NCI-H1417 (cell line): ENCODE measurements at places on chromosomes 16 and 17.

DNA sequence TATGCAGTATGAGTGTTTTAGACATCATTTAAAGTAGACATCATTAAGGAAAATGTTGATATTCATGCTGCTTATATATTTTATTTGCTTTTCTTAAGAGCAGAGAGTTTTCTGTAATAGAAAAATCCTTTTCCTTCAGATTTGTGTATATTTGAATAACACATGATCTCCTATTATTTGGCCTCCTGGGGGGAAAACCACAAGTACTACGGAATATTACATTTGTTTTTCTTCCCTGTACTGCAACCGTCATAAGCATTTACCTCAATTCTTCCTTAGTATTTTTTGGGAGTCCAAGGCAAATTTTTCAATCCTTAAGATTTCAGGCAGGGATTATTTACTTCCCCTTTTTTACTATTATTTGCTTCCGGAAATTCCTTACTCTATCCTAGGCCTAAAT is 6.0 kb downstream of the RSPRY1 start:
- DNase-seq, result no peak

- DNase-seq, result peak; percentile 35
Measured at GRCh38 chr17:34616148-34616547, 36.8 kb downstream of the TMEM132E start.

DNA sequence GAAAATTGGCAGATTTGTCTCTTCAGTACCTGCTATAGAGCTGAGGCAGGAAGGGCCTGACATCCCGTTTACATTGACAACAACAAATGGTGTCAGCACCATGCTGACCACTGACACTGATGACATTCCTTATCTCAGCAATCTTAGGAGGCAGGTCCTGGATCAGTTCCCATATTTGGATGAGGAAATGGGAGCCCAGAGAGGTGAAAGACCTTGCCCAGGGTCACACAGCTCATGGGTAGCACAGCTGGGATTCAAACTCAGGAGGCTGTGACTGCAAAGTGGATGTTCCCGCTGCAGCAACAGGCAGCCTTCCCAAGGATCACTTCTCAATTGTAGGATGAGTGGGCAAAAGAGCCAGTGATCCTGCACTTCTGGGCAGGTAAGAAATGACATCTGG is 30.5 kb upstream of the CACNG4 start:
- no peak for DNase-seq

- no peak for DNase-seq
Measured at GRCh38 chr16:27232061-27232900, 29.0 kb downstream of the KDM8 start.

DNA sequence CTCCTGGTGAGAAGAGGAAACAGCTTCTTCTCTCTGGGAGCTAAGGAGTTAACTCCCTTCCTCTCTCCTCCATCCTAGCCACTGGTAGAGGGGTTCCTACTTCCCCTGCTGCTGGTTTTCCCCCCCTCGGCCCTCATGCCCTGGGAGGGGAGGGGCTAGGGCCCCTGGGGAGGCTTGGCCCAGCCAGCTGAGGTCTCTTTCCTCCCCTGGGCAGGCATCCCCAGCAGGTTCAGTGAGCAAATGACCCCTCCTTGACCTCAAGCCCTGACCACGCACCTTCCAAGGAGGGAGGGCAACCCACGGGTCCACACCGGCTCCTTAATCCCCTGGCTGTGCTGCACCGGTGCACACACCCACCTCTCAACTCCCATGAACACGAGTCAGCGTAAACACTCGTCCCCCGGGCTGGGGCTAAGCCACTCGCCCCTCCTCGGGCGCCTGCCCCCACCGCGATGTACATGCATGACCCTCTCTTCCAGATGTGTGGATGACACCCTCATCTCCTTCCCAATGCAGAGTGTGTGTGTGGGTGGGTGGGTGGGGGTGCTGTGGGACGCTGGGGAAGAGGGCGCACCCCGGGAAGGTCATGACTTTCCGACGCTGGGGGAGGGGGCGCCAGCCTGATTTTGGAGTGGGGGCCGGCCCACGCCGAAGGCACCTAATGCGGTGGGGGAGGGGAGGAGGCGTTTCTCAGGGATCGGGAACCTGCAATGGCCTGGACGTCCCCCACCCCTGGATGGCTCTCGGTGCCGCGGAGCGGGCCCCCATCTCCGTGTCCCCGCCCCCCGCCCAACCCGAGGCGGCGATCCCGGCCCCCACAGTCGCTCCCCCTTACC is 33.7 kb downstream of the SRCIN1 start:
- no peak for DNase-seq

GRCh38 chr17:49587366-49588073 is 11.8 kb downstream of the NXPH3 start:
- no peak for DNase-seq

- no peak for DNase-seq
Measured at GRCh38 chr17:57045868-57046704, 39.0 kb upstream of the AKAP1 start.

DNA sequence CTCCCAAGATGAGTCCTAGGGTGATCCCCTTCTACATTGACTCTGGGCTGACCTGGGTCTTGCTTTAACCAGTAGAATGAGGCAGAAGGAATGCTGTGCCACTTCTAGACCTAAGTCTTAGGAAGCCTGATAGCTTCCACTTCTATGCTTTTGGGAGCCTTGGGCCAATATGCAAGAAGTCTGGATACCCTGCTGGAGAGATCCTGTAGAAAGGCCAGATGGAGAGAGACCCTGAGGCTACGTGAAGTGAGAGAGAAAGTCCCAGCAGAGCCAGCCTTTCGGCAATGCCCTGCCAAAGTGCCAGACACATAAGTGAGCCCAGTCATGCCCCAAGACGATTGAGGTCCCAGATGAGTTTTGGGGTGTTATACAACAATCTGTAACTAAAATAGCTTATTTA is 1.7 kb downstream of the KRT222 start:
- DNase-seq, result no peak

GRCh38 chr16:2159175-2159838 is 3.7 kb downstream of the TRAF7 start:
- DNase-seq, result no peak

DNA sequence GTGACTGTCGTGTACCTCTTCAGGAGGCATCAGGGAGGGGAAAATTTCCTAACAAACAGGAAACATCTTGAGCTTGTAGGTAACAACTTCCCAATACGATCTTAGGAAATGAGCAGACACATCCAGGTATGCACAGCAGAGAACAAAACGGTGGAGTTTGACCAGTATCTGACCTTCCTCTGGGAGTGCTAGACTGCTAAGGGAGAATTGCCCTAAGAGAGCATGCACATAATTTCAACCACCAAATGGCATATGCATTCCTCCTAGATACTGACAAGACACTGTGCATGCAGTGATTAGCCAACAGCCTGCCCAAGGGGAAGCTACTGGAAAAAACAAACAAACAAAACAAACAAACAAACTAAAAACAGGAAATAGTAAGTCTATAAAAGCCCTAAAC is 120.6 kb upstream of the RBBP6 start:
- DNase-seq, result no peak

DNA sequence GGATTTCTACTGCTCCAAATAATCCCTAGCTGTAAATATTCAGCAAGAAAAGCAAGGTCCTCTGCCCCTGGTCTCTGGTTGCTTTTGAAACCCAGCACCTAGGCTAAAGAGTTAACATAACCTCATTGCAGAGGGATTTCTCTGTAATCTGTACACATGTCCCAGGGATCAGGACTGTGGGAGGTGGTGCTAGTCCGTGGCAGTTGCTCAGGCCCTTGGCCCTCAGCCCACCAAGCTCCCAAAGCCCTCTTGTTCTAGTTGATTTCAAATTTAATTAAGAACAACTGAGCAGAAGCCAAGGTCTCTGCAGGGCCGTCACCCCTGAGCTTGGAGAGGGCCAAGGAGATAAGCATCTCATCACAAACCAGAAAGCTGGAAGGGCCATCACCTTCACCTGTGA is 181.1 kb downstream of the SOX9 start:
- DNase-seq, result no peak

DNA sequence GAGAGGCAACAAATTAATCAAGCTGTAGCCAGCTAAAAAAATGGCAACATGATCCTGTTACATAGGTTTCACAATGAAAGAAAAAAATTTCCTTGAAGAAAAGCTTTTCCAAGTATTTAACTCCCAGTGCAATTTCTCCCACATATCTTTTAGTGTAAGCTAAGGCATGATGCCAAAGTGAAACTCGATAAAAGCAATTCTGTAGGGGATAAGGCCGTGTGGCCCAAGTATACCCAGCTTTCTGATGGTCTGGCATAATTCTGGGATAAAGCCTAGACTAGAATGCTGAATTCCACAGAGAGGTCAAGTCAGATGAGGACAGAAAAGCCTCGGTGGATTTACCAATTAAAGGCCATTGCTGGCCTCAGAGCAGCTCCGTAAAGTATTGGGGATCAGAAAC is 36.2 kb downstream of the CTCF start:
- DNase-seq, result no peak

DNA sequence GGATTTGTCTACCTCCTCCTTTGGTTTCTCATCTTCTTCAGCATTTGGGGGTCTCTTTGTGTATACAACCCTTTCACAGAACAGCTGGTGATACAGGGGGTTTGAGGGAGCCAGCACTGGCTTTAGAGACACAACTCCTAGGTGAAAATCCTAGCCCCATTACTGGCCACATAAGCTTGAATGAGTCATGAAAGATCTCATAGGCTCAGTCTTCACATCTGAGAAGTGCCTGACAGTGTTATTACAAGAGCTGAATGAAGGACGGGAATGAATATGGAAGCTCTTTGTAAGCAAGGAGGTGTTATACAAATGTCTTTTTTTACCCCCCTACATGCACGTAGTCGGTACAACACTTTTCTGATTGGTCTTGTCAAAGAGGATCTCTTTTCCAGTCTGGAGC is 1.7 kb upstream of the B4GALNT2 start:
- no peak for DNase-seq

DNA sequence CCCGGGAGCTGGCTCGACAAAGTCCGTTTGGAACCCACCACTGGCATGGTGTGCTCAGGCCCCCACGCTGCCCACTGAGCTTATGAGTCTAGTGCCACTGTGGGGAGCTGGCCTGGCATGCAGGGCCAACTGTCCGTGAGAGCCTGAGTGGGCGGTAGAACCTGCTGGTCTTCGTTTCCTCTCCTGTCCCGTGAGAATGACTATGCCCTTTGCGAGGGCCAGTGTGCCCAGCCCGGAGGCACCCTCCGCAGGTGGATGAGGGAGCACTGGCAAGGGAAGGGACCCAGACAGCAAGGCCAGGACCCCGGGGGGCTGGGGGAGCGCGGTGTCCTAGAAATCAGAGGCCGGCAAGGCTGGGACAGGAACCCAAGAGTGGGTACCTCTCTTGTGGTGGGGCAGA is 3.2 kb downstream of the BAIAP3 start:
- DNase-seq, result no peak

DNA sequence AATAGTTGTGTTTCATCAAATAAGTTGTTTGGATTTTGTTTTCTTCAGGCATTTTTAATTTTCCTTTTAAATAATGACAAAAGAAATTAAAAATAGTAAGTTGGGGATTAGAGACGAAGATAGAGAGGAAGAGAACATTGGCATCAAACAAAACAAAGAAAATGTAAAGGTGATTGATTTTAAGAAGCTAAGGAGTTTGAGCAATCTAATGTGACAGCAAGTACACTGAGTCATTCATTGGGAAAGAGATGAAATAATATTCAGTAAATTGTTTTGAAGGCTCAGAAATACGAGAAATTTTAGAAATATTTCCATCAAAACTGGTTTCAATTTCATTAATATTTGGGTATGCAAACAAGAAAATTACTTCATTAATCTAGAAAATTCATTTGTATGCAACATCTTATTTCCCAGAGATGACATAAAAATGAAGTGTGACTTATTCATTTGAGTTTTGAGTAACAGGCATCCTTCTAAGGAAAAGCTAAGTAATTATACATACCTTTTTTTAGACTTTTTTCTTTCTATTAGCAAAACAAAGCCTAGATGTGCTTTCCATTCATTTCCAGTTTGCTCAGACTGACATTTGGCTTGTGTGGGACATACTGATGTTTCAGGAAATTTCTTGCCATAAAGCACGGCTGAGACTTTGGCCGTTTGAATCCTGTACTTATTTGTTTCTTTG is 66.7 kb downstream of the COX10 start:
- no peak for DNase-seq

DNA sequence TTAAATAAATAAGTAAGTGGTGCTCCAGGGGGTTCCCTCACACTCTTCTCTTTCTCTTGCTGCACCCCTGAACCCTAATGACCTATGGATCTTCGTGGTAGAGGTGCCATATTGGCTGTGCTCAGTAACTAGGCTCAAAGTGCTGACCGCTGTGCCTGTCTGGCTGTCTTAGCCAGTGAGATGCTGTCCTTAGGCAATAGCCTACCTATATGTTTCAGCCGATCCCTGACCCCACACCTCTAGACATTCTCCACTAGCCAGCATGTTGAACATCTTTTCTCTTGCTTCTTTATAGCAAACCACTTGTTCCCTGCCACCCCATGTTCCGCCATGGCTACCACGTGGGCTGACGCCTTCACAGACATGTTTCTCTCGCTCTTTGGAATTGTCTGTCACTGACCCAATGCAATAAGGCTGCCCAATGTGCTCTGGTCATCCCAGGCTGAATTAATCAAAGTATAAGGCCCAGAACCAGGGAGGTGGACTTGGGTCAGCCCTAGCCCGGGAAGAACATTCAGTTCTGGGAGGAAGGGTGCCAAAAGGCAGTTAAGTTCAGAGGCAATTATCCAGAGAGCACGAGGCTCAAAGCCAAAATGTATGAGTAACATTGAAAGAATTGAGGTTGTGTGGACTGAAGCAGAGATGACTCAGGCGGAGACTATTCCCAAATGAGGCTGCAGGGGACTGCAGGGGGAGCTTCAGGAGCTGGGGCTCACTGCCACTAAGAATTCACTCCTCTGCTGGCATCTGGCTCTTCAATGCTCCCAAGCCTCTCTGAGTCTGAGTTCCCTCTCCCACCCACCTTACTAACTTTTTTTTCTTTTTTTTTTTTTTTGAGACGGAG is 28.7 kb upstream of the TNRC6A start:
- DNase-seq, result no peak

GRCh38 chr16:68113059-68113761 is 28.0 kb downstream of the NFATC3 start:
- no peak for DNase-seq

- no peak for DNase-seq
Measured at GRCh38 chr16:29662000-29662728, 883 bp upstream of the SPN start.

DNA sequence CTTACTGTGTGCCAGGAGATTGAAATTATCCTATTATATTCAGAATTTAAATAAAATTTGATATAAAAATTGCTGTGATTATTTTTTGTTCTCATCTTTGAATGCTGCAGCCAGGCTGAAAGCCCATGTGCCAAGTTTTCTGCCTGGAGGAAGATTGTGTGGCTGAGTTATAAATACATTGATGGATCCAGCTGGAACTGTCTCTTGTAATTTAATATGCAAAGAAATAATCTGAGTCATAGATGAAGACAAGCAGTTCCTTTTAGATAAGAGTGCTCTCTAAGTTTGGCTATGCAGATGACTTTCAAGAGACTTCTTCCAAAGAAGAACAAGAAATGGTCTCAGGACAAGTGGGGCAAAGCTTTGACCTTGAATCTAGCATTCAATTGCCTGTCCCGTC is 871.0 kb downstream of the CDH11 start:
- no peak for DNase-seq

DNA sequence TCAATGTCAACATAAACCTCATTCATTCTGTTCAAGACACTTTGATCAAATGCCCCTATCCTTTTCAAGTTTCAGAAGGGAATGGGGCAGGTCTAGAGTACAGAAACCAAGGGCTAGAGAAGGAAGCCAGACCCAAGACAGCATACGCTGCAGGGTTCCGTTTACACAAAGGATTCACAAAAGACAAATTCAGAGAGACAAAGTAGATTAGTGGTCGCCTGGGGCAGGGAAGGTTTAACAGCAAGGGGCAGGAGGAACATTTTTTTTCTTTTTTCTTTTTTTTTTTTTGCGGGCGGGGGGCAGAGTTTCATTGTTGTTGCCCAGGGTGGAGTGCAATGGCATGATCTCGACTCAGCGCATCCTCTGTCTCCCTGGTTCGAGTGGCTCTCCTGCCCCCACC is 19.9 kb upstream of the TRAP1 start:
- DNase-seq, result no peak
